ENCODE measurements at places on chromosomes 3 and 15. TPM values are rescaled to one million over a fixed set of nuclear protein-coding genes. Genes with fewer than 3 reads are reported as not detected.

The ZNF660 gene
- total RNA-seq = 2.9 TPM

The ADAMTSL3 gene
- total RNA-seq = under 0.01 TPM

GRCh38 chr15:94306700-94307650, 75.6 kb downstream of the MCTP2 start:
- DNase-seq = no peak

DNA sequence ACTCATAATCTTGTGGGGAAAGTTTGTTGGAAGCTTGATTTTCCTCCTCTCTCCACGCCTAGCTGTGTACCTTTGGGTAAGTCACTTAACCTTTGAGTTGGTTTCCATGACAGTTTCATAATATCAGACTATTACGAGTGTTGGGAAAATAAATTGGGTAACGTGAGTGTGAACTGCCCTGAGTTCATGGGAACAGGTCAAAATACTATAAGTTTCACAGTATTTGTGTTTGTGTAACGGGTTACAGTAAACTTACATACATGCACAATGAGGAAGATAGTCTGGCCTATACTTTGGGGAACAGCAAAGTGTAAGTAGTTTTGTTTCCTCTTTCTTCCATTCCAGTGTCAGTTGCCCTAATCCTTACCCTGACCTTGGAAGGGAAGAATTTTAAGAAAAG, 509.9 kb downstream of the MECOM start:
- no peak for DNase-seq

GRCh38 chr3:195698325-195698646, 22.5 kb upstream of the MUC20 start:
- DNase-seq = no peak

The GRK7 gene
- total RNA-seq = not detected

GRCh38 chr3:109178708-109179107, 42.2 kb downstream of the C3orf85 start:
- DNase-seq = no peak

DNA sequence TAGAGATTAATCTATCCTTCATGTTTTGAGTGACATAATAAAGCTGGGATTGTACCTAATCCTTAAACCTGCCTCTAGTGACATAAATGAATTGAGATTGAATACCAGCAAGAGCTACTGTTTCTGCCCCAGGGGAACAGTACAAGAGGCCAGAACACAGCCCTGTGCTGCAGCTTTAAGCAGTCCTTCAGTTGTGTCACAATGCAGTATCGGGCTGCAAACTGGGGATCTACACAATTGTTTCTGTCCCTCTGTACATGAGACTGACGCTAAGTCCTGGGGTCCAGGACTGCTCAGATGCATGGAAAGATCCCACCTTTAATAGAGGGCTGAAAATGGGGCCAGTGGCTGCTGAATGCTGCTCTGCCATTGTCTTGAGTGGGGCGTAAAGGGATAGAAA, 87.5 kb downstream of the MINAR1 start:
- DNase-seq = no peak

The ATP13A4 gene
- not detected for total RNA-seq

GRCh38 chr3:53802256-53802880, 43.9 kb downstream of the CHDH start:
- DNase-seq = no peak

- DNase-seq = peak; percentile 59
These were observed 30.7 kb downstream of the EFL1 start for GRCh38 chr15:82231842-82232241.

The NKTR gene
- total RNA-seq = 82.9 TPM

DNA sequence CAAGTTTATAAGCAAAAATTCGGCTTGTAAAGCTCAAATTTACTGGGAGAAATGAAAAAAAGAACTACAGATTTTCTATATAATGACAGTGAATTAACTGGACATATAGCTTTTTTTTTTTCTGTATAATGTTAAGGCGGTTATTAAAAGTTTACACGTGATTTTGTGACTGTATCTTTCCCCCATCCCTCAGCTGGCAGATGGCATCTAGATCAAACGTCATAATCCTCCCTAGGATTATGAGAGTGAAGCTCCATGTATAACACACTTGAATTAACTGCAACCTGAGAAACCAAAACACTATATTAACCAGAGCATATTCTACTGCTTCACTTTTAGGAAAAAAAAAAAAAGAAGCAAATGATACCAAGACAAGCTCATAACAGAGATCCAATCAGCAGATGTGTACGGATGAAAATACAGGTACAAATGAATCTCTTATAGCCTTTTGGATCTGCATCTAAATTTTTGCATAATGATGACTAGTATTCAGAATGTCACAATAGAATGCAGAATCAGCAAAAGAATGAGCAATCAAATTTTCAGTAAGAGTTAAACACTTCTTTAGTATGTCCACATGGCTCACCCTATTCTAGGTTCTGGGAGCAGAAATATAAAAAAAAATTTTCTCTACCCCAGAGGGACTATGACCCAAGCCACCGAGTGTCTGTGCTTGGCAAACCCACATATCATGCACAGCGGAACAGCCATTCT, 12.4 kb downstream of the MOBP start:
- DNase-seq = no peak

The HTR3E gene
- not detected for total RNA-seq

GRCh38 chr15:48682942-48683651, 37.6 kb upstream of the FBN1 start:
- peak; percentile 93 for DNase-seq

DNA sequence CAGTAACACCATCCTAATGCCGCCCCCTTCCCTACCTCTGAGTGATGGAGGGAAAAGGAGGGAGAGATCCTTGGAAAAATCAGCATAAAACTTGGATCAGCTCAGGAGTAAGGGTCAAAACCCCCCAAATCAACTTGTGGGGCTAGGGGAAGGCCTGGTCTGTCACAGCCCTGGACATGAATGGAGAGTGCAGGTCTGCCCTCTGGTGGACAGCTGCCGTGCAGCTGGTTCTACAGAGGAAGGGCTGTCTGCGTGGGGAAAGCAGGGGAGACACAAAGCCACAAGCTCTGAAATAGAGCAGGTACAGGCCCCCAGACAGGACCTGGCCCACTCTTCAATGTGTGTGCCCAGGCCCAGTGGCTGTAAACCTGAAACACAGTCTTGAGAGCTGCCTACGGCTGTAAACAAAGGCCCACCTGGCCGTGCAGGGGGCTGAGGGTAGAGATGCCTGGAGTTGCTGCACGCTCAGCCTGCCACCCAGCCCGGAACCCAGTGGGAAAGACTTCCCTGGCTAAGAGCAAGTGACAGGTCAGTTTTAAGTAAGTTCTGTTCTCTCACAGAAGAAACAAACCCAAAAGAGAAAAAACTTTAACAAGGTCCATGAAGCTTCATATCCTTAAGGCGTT, 16.4 kb downstream of the CLK3 start:
- peak; percentile 44 for DNase-seq

The TNFAIP8L3 gene
- total RNA-seq = 0.64 TPM

GRCh38 chr3:13517253-13517977, 31.5 kb upstream of the FBLN2 start:
- no peak for DNase-seq

The TMCO5A gene
- not detected for total RNA-seq

The GOLGA8J gene
- not detected for total RNA-seq

DNA sequence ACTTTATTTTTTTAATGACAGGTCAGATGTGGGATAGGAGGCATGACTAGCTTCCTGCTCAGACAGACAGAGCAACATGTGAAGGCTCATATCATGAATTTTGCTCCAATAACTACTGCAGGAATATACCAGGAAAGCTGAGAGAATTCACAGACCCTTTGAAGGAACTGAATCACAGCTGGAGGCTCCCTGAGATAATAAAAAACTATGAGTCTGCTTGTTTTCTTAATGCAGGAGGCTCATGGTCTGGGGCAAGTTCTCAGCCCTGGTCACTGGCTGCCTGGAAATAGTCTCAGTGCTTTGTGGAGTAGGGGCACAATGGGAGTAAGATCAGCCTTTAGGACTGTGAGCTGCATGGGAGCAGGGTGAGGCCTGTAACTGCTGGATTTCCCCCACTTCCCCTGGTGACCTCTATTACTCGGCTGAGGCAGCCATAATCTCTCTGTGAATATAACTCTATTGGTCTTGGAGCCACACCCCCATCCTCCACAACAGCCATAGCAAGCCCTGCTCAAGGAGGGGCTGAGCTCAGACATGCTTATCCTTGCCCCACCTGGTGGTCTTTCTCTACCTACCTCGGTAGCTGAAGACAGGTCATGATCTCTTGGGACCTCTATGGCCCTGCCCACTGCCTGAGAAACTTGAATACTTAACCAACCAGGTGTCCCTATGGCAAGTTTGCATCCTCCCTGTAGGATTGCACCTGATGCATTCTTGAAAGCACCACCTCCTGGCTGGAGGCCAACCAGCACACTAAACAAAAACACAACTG, 281.6 kb upstream of the TMCO5A start:
- no peak for DNase-seq
